ENCODE measurements at places on chromosomes 2 and 18. TPM values are rescaled to one million over a fixed set of nuclear protein-coding genes. Genes with fewer than 3 reads are reported as not detected.

DNA sequence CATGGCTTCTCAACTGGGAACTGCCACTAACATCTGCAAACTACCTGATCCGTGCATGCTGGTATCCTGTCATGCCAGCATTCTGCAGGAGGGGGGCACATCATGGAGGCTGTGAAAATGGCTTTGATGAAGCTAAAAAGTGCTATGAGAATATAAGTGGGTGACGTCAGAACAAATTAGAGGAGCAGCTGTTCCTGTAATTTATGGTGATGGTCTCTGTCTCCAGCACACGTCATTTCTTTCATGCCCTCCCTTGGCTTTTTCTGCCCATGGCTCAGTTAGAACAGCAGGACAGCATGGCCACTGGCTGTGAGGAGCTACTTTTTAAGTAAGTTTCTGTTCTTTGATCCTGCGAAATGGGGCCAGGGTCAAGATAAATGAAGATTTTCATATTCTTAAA is 466.3 kb downstream of the THSD7B start:
- DNase-seq = no peak

- no peak for DNase-seq
These were observed 39.1 kb upstream of the PLEKHM3 start for GRCh38 chr2:208064220-208064961.

DNA sequence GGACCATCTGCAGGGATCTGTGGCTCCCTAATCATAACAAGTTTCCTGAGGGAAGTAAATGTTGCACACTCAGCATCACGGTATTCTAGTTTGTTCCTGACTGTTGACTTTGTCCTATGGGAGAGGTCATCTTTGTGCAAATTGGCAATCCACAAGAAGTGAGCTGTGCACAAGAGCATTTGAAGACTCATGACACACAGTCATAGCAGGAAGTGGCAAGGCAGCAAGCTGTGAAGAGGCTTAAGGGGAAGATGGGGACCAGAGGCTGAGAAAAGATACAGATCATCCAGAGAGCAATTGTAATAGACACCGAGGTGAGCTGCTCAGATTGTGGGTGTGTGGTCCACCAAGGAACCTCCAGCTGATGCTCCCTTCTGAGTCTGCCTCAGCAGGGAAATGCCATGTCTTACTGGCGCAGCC is 2.7 kb downstream of the TNP1 start:
- DNase-seq = no peak

DNA sequence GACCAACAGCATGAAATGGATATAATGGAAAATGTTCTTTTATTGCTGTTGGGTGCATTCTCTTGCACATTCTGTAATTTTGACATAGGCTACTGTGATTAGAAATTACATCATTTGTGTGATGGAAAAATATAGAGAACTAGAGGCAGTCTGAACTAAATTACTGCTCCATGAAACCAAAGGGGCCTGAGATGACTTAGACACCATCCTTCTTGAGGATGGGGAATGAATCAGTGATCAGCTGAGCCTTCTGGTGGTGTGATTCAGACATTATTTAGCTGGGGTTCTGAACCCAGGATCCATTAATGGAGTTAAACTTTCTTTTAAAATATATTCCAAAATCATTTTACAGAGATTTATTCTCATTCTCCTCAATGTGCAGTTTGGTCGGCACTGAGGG is 135.8 kb downstream of the LDLRAD4 start:
- DNase-seq = no peak

RAB31 gene
- 30.8 TPM for total RNA-seq

All from pulmonary artery endothelial cell (primary cell).